Right cardiac atrium (tissue), 5 donors: ENCODE measurements at places on chromosomes 11 and 22.

DNA sequence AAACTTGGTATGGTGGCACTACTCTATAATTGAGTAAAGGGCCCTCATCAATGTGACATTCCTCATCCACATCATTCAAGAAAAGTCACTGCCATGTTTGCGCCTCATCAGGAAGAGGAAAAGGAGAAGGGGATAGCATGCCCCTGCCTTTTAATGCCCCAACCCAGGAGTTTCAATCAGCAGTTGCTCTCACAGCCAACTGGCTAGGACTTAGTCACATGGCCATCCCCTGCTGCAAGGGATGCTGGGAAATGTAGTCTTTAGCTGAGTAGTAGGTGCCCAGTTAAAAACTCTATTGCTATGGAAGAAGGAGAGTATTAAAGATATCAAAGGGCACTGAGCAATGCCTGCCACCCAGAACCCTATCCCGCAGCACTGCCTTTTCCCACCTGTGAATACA lies 10.9 kb upstream of the CCND1 start:
- no peak for DNase-seq

DNA sequence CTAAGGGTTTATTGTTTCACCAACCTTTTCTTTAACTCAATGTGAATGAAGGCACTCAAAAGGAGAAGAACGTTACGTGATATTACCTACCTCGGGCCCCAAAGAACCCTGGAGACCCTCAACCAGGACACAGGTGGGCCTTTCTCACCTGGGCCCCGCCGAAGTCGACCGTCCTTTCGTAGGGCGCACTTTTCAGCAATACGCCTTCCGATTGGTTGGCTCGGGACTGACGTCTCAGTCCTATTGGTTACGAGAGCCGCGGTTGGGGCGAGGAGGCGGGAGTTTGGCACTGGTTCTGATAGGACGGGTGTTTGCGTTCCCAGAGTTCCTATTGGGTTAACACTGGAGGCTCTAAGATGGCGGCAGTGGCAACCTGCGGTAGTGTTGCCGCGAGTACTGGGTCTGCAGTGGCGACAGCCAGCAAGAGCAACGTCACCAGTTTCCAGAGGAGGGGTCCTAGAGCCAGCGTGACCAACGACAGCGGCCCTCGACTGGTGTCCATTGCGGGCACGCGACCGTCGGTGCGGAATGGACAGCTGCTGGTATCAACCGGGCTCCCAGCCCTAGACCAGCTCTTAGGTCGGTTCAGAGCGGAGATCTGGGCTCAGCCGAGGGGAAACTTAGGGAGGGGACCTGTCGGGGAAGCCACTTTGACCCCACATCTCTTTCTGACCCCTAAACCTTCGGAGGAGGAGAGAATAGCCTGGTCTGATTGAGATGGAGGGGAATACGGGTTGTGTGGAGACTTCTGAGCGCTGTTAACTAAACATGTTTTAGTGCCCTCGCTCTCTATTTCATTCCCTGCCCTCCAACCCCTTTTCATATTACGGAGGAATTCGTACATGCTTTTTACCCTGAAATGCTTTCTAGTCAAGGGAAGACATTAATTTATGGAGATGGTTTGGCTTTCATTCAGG lies at the start of the genes ELP4 and IMMP1L:
Gene ELP4 (plus strand): TSS at position 339 of the 917 bp plus-strand sequence. CDS start 18 bp downstream, at position 357.
Gene IMMP1L (minus strand): TSS at position 194 of the 917 bp plus-strand sequence. CDS start 46,346 bp downstream, outside the sequence.
- DNase-seq = peak; percentile 97

DNA sequence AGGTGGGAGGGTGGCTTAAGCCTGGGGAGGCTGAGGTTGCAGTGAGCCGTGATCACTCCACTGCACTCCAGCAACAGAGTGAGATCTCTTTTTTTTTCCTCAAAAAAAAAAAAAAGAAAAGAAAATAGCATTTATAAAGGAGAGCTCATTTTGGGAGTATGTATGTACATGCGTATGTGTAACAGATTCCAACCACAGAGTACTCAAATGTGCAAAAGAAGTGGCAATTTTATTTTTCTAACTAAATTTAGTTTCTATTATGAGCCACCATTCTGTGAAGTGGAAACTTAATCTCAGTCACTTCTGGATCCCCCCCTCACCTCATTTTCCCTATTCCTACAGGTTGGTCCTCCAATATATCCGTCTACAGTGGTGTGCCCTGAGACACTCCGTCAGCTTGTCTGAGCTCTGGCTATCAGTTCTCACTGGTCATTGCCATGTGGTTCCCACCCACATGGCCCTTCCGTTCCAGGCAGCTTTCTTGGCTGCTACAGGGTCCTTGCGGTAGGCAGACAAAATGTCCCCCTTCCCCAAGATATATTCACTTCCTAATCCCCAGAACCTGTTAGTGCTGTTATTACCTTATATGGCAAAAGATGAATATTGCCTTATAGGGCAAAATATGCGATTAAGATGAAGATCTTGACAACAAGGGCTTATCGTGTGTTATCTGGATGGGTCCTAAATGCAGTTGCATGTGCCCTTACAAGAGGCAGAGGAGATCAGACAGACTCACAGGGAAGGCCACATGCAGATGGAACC lies 35.8 kb upstream of the TSKU start:
- peak; percentile 66 for DNase-seq

DNA sequence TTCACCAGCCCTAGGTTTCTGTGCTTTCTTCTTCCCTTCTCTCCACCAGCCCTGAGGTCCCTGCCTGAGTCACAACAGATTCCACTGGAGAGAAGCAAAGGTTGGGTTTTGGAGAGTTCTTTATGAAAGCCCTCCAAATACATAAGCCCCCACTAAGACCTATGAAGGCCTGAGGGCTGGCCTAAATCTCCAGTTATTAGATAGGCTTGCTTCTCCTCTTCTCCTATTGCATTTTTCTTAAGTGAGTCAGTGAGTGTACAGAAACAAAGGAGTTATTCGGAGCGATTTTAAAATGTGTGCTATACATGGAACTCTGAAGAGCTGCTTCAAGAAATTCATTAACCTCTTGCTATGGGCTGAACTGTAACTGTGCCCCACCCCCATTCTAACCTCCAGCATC lies 1057.3 kb downstream of the OPCML start:
- DNase-seq = no peak

DNA sequence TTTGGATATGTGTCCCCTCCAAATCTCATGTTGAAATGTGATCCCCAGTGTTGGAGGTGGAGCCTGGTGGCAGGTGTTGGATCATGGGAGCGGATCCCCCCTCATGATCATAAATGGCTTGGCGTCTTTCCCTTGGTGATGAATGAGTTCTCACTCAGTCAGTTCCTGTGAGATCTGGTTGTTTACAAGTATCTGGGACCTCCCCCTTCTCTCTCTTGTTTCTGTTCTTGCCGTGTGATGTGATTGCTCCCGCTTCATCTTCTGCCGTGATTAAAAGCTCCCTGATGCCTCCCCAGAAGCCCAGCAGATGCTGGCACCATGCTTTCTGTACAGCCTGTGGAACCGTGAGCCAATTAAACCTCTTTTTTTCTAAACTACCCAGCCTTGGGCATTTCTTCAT lies 102.2 kb downstream of the SEZ6L start:
- no peak for DNase-seq

- no peak for DNase-seq
Measured at GRCh38 chr11:46808799-46809431, 37.2 kb downstream of the CKAP5 start.

DNA sequence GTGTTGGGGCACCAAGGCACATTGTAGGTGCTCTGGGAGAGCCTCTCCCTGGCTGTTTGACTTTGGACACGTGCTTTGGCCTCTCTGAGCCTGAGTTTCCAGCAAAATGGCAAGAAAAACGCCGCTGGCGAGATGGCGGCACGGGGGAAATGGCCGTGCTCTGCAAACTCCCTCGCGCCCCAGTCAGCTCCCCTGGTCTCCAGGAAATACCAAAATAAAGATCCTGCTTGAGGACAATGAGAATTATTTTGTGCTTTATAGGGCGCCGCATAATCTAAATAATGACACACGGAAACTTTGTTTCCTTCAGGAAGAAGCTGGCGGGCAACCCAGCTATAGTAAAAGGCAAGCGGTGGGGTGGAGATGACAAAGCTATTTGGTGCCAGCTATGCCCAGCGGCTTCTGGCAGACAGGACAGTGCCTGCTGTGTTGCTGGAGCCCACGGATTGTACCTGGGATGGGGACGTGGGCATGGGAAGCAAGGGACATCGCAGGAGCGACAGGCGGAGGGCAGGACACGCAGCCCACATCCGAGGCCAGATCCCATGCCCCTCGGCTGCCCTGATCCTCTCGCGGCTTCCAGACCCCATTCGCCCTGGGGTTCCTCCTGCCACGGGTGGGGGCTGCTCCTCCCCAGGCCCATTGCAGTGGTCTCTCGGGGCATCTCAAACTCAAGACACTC lies 26.3 kb upstream of the RFPL3 start:
- no peak for DNase-seq

GRCh38 chr11:134468796-134469195 lies 56.8 kb upstream of the B3GAT1 start:
- DNase-seq = no peak

DNA sequence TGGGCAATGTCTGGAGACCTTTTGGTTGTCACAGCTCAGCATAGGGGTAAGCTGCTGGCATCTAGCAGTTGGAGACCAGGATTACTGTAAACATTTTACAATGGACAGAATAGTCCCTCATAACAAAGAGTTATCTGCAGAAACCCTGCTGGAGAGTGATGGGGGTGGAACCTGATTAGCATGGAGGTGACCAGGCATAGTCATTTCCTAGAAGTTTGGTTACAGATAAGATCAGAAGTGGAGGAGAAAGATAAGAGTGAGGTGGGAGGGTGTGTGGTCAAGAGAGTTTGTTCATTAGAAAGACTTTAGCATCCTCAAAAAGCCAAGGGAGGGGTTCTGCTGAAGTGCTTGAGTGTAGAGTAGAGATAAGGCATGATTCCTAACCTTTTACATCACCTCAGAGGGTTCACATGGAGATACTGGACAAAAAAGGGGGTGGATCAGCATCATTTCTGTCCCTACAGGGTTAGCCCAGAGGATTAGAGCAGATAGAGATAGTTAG lies 38.8 kb downstream of the PRDM11 start:
- no peak for DNase-seq

- no peak for DNase-seq
Measured at GRCh38 chr11:27166130-27166529, 125.5 kb downstream of the BBOX1 start.

DNA sequence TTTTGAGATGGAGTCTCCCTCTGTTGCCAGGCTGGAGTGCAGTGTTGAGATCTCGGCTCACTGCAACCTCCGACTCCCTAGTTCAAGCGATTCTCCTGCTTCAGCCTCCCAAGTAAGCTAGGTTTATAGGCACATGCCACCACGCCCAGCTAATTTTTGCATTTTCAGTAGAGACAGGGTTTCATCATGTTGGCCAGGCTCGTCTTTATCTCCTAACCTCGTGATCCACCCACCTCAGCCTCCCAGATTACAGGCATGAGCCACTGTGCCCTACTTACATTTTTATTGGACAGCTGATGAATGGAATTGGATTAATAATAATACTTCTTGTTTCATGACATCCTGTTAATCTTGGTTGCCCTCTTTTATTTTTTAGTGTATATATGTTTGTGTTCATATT lies 3.0 kb upstream of the MRGPRD start:
- no peak for DNase-seq

- peak; percentile 2 for DNase-seq
Measured at GRCh38 chr11:99822846-99823565, 802.3 kb downstream of the CNTN5 start.
